Pancreas (tissue), 10 donors: ENCODE measurements at places on chromosomes 1 and 21. TPM values are rescaled to one million over a fixed set of nuclear protein-coding genes. Genes with fewer than 3 reads are reported as not detected.

Gene GBP6
- 0.09 TPM for total RNA-seq

Gene OR6K3
- not detected for total RNA-seq

DNA sequence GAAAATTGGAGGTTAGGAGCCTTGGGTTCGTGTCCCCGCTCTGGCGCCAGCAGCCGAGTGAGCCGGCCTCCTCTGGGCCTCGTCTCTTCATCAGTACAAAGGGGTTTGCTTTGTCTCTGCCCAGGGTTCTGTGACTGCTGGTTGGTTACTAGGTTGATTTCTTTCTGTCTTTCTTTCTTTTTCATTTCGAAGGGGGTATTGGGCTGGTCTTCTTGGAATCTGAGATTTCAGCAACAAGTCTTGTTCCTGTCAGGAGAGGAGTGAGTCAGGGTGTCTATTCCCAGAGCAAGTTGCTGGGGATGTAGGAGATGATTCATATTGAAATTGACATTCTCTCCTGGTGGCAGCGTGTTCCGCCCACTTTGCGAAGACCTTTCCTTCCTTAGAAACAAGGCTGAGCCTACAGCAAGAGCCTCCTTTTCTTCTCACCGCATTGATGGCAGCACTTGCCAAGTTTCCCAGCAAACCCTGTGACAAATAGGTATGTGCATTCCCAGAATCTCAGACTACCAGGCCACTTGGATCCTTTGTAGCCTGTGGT is 79.2 kb downstream of the MAN1C1 start:
- DNase-seq: no peak
- H3K4me1 ChIP-seq: no peaks in the 10 kb centered on the region
- H3K27ac ChIP-seq: peak overlapping the region; percentile 41
- H3K4me3 ChIP-seq: no peak overlapping the region
- H3K36me3 ChIP-seq: no peaks in the 10 kb centered on the region

DNA sequence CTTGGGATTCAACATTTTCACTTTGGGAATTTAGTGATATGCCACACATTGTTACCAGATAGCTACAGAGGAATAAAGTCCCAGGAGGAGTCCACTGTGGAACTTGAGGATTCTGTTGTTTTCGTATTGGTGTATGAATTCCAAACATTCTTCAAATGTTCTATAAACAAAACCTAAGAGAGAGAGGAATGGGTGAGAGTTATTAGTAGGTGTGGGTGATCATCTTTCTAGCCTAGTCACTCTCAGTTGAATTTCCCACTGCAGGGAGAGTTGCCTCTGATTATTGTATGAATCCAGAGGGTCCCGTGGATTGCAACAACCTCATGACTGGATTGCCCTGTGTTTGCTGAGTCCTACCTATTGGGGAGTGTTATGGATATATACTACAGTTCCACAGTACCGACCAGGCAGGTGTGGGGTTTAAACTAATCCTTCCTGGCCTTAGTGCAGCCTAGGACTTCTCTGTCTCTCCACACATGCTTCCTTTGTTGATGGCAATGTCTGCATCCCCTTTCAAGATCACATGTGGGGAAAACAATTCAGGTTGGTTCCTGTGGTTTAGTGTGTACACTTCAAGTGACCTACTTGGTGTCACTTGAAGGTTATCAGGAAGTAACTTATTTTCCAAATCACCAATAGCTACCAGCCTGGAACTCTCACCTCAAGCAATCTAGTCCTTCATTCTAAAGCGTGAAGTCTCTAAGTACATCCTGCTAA is 91.8 kb downstream of the ADCY10 start:
- no peak overlapping the region for H3K27ac ChIP-seq
- no peaks in the 10 kb centered on the region for H3K27me3 ChIP-seq
- no peaks in the 10 kb centered on the region for H3K36me3 ChIP-seq

GRCh38 chr1:30729901-30730300 is 6.5 kb upstream of the MATN1 start:
- no peaks in the 10 kb centered on the region for H3K4me1 ChIP-seq
- no peaks in the 10 kb centered on the region for H3K27me3 ChIP-seq
- H3K36me3 ChIP-seq: no peaks in the 10 kb centered on the region

DNA sequence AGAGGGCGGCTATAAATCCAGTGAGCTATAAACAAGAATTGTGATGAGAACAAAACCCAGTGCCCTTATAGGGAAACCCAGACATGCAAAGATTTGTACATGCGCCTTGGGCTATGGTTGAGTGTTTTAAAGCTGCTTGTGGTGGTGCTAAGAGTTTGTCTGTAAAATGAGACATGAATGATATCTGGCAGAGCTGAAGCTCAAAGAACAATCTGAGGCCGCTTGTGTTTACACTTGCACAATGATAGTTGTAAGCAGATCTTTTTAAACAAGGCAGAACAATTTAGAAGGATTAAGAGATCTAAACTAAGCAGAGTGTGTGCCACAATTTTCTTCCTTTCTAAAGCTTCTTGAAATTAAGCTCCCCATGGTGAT is 80.4 kb upstream of the ADAMTS5 start:
- H3K4me1 ChIP-seq: no peaks in the 10 kb centered on the region
- no peak overlapping the region for H3K4me3 ChIP-seq
- H3K36me3 ChIP-seq: no peaks in the 10 kb centered on the region
